Stimulated activated CD4-positive, alpha-beta T cell treated with anti-CD3 and anti-CD28 coated beads, Interleukin-4, amount 100 ng/mL, for 48 hours (primary cell): ENCODE measurements at places on chromosomes 1 and 21.

DNA sequence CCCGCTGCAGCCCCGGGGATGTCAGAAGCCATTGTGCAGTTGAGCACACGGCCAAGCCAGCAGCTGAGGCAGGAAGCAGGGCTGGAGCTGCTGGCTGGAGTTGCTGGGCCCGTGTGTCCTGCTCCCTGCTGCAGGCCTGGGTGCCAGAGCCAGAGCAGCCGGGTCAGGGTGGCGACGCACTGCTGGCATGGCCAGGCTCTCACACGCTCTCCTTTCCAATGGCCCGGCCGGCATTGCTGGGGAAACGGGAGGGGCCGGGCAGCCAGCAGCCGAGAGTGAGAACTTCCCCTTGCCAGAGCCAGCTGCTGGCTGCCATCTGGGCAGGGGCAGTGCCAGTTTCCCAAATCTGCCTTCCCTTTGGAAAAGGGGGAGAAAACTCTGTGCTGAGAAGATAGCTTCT, 82.4 kb upstream of the PROX1 start:
- no peak for DNase-seq

GRCh38 chr1:16155537-16156410, at the start of gene EPHA2:
EPHA2 (minus strand) TSS chr1:16156069; CDS start chr1:16155932, 137 bp downstream.
- DNase-seq = no peak

DNA sequence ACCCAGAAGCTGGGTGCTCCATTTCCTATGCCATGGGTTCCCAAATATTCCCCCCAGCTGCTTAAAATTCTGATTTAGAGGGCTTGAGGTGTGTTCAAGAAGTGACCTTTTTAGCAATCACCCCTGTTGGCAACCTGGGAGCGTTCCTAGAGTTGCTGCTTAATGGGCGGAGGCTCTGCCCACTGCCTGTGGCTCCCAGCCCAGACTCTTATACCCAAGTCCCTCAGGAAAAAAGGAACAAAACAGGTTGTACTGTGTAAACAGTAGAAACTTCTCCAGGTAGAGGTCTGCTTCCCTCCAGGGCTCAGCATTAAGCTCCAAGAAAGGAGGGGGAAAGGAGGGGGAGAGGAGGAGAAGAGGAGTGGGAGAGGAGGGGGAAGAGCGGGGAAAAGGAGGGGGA, 14.6 kb upstream of the TENT5C start:
- DNase-seq = no peak

DNA sequence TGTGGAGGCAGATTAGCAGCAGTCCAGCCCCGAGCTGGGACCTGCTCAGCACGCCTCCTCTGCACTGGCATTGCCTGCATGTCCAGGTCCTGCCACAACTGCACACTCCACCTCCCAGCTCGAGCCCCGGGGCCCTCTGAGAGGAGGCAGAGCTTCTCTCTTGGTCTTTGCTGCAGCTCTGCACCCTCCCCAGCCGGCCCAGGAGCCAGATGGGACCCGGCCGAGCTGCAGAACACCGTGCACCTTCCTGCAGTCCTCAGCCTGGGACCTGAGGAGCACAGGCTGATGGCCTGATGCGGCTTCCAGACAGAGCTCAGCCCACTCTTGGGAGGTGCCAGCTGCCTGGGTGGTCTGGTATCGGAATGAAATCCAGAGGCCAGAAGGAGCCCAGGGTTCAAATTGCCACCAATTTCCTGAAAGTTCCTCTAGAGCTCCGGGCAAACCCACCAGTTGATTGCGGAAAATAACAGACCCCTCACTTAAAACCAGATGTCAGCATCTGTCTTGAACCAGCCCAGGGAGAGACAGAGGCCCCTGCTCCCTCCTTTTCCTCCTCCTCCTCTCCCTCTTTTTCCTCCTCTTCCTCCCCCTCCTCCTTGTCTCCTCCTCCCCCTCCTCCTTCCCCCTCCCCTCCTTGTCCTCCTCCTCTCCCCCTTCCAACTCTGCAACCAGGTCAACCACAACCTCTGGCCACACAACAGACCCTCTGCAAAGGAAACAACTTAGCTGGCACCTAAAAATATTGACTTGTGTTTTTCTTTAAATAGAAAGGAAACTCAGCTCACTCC, 10.6 kb upstream of the SPSB1 start:
- no peak for DNase-seq

DNA sequence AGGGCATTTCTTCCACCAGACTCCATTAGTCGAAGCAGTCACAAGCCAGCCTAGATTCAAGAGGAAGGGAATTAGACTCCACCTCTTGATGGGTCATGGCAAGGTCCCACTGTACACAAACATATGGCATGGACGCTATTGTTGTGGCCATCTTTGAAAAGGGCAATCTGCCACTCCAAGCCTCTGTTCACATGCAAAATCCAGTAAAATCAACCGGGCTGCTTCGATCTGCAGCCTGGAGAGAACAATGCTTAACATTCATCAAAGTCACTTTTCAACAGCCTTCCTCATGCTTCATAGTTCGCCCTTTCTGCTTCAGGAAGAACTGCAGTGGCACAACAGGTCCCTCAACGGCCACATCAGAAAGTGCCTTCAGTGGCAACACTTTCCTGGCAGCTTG, 28.0 kb upstream of the GJB5 start:
- DNase-seq = no peak
